NCI-H146 (cell line): ENCODE measurements at places on chromosomes 12 and 14.

- no peak for DNase-seq
These were observed 12.6 kb upstream of the KRT7 start for GRCh38 chr12:52220477-52220876.

GRCh38 chr12:75311369-75311768 is 18.8 kb downstream of the CAPS2 start:
- DNase-seq, result no peak

DNA sequence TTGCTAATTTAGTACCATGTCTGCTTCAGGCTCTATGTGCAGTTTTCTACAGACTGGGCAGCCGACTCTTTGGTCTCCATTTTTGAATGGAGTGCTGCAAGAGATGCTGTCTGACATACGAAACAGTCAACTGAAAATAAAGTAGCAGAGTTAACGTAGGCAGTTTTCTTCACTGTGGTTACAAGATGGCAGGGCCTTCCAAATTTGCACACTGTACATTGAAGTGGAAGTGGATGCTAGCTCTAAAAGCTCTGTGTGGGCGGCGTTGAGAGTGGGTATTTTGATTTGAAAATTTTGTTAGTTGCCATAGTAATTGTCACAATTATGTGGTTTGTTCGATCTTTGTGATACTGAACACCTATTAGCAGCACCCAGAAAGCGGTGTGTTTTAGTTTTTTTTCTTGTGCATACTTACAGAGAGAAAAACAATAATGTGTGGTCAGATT is 154.9 kb upstream of the ATP2B1 start:
- no peak for DNase-seq

DNA sequence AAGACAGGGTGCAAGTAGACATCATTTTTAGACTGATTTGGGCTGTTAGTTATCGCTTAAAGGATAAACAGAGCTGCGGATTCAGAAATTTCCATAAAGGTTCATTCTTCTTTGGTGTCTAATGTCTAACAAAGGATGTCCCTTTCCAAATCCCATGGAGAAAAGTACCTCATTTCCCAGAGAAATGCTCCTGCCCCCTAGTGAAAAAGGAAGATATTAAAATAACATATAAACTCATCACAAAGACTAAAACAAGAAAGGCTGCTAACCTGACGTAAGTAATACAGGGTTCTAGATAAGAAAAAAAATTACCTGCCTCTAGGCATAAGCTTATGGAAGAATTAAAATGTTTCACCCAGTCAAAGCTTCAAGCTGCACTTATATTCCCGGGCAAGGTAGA is 22.8 kb downstream of the ARMH4 start:
- DNase-seq, result no peak

- no peak for DNase-seq
These were observed 30.9 kb downstream of the BICDL1 start for GRCh38 chr12:120019938-120020337.
